ENCODE measurements at places on chromosomes 3 and 15. TPM values are rescaled to one million over a fixed set of nuclear protein-coding genes. Genes with fewer than 3 reads are reported as not detected.

Gene PAK6
- not detected for total RNA-seq

- no peak for DNase-seq
Measured at GRCh38 chr3:38558864-38559263, 62.7 kb downstream of the EXOG start.

DNA sequence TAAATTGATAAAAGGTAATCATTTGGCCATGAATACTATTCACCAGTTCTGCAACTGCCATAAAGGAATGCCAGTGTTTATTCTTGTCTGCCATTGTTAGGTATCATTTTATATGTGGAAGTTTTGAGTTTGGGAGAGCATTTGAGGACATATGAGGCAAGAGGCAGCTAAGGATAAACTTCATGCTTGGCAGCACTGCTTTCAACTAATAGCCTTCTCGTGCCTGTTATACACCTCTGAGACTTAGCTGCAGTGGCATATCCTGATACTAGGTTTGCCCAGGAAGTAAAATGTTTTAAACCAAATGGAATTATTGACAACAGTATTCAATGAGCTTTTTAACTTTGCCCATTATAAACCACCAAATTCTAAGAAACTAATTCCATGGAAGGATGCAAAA lies 126.0 kb upstream of the DPH6 start:
- no peak for DNase-seq

Gene TMEM45A
- total RNA-seq: 0.17 TPM

- no peak for DNase-seq
Measured at GRCh38 chr3:22439626-22440025, 688.6 kb upstream of the ZNF385D start.

Data from T-helper 17 cell (primary cell).